ENCODE measurements at places on chromosomes 5 and 9.
A peak's percentile ranks its signal among the peaks of the same experiment; 100 is the strongest.

- H3K27me3 ChIP-seq = no peaks in the 10 kb centered on the region
- H3K4me3 ChIP-seq = no peak overlapping the region
- no peaks in the 10 kb centered on the region for H3K4me1 ChIP-seq
- DNase-seq = no peak
These were observed 94.5 kb upstream of the LIFR start for GRCh38 chr5:38650946-38651345.

DNA sequence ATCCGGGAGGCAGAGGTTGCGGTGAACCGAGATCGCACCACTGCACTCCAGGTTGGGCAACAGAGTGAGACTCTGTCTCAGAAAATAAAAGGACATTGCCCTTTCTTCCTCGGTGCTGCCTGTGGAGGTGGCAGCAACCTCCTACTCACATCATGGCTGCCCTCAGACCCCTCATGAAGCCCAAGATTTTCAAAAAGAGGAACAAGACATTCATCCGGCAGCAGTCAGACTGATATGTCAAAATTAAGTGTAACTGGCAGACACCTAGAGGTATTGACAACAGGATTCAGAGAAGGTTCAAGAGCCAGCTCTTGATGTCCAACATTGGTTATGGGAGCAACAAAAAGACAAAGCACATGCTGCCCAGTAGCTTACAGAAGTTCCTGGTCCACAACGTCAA is 12.6 kb upstream of the PAX5 start:
- H3K36me3 ChIP-seq = no peaks in the 10 kb centered on the region
- DNase-seq = no peak
- H3K27me3 ChIP-seq = peaks cover 3% of the 10 kb centered on the region
- H3K4me3 ChIP-seq = no peak overlapping the region
- H3K27ac ChIP-seq = no peak overlapping the region

DNA sequence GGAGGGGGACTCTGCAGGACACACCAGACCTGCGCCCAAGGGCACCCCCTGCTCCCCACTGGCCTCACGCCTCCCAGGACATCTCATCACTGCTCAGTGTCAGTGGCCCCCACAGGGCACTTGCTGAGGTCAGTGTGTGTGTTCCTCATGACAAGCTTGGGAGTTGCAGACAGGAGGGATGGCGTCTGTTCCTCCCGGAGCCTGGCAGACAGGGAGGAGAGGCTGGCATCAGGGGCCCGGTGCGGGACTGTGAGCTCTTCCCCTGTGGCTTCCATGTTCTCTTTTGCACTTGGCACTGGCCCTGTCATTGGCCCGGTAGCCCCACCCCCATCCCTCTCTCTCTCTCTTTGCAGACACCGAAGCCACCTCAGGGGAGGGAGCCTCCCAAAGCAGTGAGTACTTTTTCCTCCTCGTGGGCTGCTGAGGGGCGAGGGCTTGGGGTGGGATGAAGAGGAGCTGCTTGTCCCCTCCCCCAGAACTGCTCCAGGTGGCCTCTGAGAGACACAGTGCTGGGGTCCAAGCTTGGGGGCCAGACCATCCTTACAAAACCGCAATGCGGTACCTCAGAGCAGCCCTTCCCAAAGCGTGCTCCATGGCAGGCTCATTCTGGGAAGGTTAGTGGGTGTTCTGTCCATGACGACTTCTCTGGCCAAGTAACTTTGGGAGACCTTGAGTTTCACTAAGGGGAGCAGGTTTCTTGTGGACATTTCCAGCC is 75.7 kb downstream of the AMBP start:
- no peak overlapping the region for H3K4me3 ChIP-seq
- no peak overlapping the region for H3K27ac ChIP-seq
- no peaks in the 10 kb centered on the region for H3K27me3 ChIP-seq

DNA sequence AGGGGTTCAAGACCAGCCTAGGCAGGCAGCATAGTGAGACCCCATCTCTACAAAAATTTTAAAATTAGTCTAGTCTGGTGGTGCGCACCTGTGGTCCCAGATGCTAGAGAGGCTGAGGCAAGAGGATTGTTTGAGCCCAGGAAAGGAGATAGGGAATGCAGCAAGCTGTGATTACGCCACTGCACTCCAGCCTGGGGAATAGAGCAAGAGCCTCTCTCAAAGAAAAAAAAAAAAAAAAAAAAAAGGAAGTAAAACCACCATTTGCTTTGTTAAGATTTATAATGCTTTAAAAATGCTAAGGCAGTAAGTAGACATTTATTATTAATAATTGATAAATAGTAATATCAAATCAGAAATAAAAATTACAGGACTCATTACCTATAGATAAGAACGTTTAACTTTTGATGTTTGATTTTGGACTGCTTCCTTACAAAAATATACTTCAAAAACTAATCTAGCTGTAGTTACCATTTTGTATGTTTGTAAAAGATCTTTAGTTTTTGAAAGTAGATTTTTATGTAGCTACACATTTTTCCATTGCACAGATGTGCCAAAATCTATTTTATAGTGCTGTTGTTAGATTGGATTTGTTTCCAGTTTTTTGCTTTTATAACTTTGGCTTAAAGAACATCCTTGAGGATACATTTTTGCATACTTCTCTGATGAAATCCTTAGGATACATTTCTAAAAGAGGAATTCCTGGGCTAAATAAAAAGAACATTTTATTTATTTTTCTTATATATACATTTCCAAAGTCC is 86.4 kb downstream of the INIP start:
- H3K4me3 ChIP-seq = no peak overlapping the region
- H3K4me1 ChIP-seq = no peaks in the 10 kb centered on the region
- no peaks in the 10 kb centered on the region for H3K36me3 ChIP-seq
- no peak overlapping the region for H3K27ac ChIP-seq
- no peaks in the 10 kb centered on the region for H3K27me3 ChIP-seq
- no peak for DNase-seq

GRCh38 chr5:42784132-42784531 is 27.5 kb downstream of the CCDC152 start:
- H3K36me3 ChIP-seq = no peaks in the 10 kb centered on the region
- H3K4me1 ChIP-seq = no peaks in the 10 kb centered on the region
- no peak overlapping the region for H3K4me3 ChIP-seq
- no peaks in the 10 kb centered on the region for H3K27me3 ChIP-seq

- peak; percentile 8 for DNase-seq
- no peak overlapping the region for H3K27ac ChIP-seq
- no peak overlapping the region for H3K4me3 ChIP-seq
- H3K36me3 ChIP-seq = no peaks in the 10 kb centered on the region
- no peaks in the 10 kb centered on the region for H3K27me3 ChIP-seq
- H3K4me1 ChIP-seq = no peaks in the 10 kb centered on the region
These were observed 1061.8 kb downstream of the CDH12 start for GRCh38 chr5:21791304-21791703.

DNA sequence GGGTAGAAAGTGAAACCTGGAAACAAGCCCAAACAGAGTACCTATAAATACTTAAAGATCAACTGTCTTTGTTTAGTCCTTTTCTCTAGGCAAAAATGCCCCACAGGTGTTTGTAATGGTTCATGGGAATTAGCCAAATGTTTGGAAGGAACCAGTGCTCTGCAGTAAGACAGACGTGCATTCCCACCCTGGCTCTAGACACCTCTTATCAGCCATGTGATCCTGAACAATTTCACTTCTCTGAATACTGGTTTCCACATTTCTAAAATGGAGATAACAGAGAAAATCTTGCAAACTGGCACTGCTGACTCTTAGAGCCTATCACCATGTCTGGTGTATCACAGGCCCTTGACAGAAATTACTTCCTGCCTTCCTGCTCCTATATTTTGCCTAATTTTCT is 30.0 kb downstream of the GLIS3 start:
- no peaks in the 10 kb centered on the region for H3K27me3 ChIP-seq
- DNase-seq = peak; percentile 70
- peak overlapping the region; percentile 43 for H3K27ac ChIP-seq
- H3K36me3 ChIP-seq = no peaks in the 10 kb centered on the region
- H3K4me3 ChIP-seq = no peak overlapping the region
- peaks cover 6% of the 10 kb centered on the region for H3K4me1 ChIP-seq

DNA sequence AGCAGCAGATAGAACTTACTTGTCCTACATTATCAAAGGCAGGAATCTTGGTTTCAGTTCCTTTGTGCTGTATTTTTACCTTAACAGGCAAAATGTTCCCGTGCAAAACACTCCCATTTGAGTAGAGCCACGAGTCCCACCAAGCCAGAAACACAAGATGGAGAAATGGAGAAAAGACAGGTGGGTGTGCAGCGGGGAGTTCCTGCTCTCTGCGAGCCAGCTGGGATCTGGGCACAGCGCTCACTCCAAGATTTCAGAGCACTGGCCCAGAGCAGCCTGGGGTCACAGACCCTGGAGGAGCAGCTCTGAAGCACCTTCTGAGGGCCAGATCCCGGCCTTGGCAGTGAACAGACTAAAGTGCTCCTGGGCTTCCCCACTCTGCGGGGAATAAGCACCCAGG is 2.9 kb downstream of the UCK1 start:
- no peak overlapping the region for H3K4me3 ChIP-seq
- peaks cover 16% of the 10 kb centered on the region for H3K4me1 ChIP-seq
- peaks cover 57% of the 10 kb centered on the region for H3K36me3 ChIP-seq
- H3K27ac ChIP-seq = no peak overlapping the region
- H3K27me3 ChIP-seq = no peaks in the 10 kb centered on the region
